ENCODE measurements at places on chromosomes 7 and 10.

GRCh38 chr7:116576350-116577319 is 51.8 kb downstream of the CAV1 start:
- DNase-seq = no peak

DNA sequence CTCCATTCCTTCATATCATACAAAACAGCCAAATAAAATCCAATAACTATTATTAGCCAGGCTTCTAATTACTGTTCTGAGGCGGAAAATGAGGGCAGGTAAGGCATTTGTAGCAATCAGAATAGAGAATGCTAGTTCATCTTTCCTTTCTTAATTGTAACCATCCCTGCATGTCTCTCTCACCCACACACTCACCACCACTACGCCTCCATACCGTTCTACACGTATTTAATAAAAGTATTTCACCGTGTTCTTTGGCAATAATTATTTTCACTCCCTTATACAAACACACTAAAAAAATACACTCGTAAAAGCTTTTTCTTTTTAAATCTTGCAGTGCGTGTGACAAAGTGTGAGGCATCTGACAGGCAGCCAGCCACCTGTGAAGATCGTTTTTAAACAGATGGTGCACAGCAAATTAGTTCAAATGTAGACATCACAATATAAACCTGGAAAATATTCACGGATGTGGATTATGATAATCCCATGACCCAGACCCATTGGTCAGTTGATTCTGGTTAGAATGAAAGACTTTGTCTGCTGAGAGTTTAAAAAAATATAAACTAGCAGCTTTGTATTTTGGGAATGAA is 653.6 kb downstream of the REEP3 start:
- no peak for DNase-seq

DNA sequence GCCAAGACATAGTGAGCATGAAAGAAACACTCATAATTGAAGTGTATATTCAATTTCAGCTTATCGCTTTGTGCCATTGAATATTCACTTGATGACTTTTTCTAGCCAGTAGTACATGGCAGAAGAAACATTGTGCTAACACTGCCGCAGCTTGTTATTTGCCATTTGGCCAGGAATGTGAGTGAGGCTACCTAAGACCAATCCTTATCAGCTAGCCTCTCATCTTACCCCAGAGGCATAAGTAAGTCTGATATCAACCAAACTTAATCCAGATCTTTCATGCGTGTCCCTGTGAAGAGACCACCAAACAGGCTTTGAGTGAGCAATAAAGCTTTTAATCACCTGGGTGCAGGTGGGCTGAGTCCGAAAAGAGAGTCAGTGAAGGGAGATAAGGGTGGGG is 586.0 kb upstream of the MBL2 start:
- no peak for DNase-seq

- no peak for DNase-seq
Measured at GRCh38 chr10:89337484-89337883, 9.7 kb downstream of the IFIT3 start.

DNA sequence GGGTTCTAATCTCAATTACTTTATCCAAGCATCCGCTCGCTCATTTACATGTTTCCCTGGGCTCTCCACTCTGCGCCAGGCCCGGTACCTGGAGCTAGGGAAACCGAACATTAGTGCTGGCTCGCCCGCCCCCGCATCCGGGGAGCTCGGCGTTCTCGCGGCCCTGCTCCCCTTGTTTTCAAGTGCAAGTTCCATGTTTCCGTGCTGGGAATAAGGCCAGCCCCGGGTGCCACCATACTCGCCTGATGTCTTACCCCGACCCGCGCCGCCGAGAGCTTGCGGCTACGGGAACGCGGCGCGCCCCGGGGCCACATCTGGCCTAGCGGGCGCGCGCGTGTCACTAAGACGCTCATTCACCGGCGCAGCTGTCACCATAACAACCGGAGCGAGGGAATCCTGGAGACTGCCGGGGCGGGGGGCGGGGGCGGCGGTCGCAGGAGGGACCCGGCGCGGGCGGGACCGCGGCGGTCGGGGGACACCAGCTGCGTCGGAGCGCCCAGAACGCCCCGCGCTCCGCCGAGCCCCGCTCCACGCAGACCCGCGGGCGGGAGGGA is at the start of gene NEURL1:
TSS of gene NEURL1 (plus strand) at position 344 of the 554 bp plus-strand sequence. CDS start 683 bp downstream, outside the sequence.
- DNase-seq = no peak

DNA sequence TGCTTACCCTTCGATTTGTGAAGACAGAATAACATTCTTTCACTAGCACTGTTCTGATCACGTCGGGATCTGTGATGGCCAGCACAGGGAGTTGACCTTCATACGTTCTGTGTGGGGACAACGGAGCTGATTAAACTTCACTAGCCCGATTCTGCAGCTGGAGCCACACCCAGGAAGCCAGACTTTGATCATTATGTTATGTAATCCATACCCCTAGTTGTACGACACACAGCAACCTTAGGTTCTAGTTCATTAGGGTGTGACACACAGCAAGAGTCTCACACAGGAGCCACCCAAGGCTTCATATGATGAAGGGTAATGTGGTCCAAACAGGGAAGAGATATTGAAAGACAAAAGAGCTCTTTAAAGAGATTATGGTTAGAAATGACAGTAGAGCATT is 7.2 kb downstream of the CYP3A5 start:
- no peak for DNase-seq

DNA sequence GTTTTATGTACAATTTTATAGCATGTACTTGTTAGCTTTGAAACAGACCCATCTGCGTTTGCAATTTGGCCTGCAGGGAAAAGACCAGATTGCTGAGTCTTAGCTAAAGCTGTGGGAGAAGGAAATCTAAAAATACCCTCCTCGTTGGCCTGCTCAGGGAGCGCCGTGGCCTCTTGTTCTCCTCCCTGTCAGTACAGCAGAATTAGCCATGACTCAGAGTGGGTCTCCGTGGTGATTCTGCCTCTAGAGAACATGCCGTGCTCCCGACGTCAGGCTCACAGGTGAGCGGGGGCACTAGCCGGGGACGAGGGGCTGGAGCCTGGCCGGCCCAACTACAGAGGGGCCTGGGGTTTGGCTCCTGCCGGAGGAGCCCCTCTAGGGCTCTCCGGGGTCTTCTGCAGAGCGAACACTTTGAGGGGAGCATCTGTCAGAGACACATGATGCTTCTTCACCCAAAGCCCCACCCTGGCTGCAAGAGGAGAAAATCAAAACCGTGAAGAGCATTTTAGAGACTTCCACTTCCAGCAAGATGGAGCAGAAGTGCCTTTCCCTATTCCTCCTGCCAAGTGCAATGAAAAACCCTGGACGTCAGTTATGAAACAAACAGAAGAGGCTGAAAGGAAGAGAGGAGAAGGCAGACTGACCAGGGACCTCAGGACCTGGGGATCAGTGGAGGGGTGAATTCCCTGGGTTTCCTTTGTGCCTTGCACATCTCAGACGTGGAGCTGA is 98.9 kb downstream of the LHPP start:
- no peak for DNase-seq

DNA sequence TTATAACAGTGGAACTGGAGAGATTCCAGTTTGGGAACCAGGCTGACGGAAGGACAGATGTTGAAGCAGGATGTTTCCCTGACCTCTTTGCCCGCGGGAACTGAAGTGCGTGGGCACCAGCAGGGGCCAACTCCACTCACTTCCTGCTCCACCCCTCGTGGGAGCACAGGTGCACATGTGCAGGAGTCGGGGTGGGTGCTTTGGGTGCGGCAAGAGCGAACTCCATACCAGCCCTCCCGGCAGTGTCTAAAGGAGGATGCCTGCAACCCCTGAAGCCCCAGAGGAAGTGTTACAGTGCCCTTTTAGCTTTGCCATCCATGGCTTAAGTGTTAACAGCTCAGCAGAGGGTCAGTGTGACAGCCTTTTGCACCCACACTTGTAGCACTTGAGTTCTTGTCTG is 27.4 kb upstream of the UBE3C start:
- DNase-seq = no peak

DNA sequence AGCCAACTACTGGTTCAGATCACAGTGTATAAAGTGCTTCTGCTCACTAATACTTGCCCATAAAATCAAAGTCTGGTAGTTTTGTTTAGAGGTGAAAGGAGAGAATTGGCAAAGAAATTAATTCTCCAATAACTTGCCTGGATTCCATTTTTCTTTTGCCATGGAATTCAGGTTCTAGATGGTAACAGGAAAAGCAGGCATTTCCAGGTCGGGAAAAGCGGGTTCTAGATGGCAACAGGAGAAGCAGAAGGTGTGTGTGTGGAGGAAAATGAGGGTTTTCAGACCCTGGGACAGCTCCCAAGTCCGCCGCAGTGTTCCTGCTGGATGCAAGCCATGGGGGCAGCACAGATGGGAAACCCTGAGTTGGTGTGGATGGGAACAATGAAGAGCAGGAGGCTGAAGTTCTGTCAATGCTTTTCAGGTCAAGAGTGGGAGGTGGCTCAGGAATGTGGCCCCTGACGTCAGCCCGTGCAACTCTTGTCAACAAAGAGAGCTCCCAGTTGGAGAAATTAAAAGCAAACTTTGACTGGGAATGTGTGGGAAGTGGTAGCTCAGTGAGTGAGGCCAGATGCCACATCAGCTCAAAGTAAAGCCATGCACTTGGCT is 696.7 kb downstream of the LRMDA start:
- no peak for DNase-seq

Measured in C1 segment of cervical spinal cord (tissue), 14 donors.